ELR (cell line): ENCODE measurements at places on chromosomes 5 and 9.

DNA sequence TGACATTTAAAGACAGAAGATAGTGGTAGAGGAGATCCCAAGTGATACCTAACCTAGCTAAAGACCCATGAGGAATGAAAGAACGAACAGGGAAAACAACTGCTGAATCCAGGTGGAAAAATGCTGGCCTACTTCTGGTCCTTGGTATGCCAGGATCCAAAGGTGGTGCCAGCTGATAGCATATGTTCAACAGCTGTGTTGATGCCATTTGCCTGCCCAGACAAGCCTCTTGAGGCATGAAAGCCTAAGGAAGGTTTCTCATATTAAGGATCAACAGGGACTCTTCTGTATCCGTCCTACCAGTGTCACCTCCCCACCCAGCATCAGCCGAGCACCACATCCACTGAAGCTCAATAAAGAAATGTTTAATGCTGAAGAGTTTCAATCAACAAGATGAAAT is 225.7 kb upstream of the DMRT1 start:
- DNase-seq = no peak

DNA sequence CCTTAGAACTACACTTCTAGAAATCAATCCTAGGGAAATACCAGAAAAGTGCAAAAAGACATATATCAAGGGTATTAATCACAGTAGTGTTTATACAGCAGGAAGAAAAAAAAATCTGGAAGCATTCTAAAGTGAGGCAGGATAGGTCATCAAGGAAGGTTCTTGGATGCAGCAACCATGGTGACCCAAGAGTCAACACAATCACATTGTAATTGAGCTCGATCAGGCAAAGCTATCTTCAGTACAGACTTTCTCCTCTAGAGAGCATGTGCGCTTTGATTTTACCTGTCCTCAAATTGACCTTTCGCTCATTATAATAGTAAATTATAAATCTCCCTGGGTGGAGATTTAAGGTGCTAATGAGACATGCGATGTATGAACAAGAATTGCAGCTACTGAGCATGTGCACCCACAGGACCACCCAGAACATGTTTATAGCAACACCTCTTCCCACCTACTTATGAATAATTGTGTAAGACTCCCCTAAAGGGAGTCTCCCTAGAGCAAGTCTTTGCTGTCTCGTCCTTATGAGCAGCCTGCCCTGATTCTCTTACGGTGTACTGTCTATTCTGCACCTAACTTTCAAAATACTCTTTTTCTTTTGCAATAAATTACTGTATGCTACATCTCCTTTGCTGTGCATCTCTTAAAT is 297.7 kb downstream of the ATPSCKMT start:
- no peak for DNase-seq

GRCh38 chr5:115297031-115297430 is 577 bp upstream of the CCDC112 start:
- peak; percentile 13 for DNase-seq

GRCh38 chr9:33197279-33198152 is 30.4 kb upstream of the B4GALT1 start:
- DNase-seq = no peak

DNA sequence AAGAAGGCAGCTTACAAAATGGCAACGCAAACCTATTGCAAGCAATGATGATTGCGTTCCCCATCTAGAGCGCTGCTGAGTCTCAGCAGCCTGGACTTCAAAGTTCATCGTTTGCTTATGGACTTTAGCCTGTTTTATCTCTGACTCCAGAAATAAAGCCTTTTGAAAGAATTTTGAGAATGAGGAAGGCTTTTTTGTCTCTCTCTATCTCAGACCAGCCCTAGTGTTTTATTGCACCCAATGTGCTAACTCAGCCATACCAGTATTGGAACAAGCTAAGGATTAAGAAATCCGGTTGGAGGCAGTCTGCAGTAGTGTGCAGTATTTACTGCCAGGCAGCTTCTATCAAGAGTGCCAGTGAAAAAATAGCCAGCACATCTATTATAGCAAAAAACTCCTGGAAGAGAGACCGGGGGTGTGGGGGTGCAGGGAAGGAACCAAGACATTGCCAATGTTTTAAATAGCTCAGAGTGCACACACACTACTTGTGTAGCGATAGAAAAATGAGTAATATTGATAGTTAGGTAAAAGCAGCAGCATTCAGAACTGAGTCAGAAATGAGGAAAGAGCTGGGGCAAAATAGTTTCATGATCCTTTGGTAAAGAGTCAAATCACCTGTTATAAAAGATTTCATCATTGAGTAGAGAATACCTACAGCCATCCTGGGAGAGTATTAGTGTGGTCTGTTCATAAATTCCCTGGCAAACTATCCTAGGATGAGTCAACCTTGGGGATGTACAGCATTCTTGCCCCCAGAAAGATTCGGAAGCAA is 219.0 kb downstream of the ZNF608 start:
- no peak for DNase-seq

DNA sequence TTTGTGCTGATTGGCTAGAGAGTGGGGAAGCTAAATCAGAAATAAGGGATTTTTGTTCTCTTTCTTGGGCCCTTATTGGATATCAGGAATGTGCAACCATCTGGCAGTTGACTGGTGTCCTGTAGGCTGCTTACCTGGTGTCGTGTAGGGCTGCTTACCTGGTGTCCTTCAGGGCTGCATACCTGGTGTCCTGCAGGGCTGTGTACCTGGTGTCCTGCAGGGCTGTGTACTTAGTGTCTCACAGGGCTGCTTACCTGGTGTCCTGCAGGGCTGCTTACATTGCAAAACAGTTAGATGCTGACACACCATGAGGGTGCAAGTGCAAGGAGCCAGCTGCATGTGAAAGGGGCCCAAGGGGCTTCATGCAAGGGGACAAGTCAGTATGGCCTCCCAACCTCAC is 249.3 kb downstream of the ICE1 start:
- DNase-seq = no peak

GRCh38 chr9:35859310-35859989 is 10.8 kb downstream of the OR13J1 start:
- peak; percentile 19 for DNase-seq

DNA sequence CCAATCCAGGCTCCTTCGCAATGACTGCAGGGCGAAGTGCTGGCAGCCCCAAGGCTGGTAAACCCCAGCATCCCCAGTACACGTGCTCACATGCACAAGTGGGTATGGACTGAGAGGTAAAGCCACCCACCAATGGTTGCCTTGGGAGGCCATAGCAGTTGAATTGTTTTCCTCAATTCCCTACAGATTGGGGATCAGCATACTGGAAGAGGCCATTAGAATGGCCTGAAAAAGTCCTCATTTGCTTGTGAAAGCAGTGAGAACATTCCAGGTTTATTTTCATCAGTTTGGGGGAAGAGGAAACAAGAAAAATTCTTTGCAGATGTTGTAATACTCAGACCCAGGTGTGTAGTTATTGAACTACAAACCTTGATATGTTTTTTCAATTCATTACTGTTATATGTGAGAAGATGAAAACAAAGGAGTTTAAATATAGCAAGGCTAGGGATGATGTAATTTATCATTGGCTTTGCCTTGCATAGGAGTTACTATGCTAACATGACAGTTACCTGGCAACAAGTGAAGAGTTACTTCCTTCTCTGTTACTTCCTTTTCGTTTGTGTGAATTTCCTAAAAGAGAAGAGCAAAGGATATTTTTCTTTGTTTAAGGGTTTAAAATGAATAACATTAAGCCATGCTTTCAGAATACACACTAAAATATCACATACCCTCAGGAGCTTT is 36.4 kb downstream of the MTMR12 start:
- no peak for DNase-seq
